Uterus (tissue), 4 donors: ENCODE measurements at places on chromosomes 7 and 10. TPM values are rescaled to one million over a fixed set of nuclear protein-coding genes. Genes with fewer than 3 reads are reported as not detected.
A peak's percentile ranks its signal among the peaks of the same experiment; 100 is the strongest.

- no peak for DNase-seq
Observed at GRCh38 chr10:119399466-119399865, 143.1 kb downstream of the RGS10 start.

- no peak for DNase-seq
Observed at GRCh38 chr10:92328993-92329392, 38.0 kb downstream of the MARCHF5 start.

DNA sequence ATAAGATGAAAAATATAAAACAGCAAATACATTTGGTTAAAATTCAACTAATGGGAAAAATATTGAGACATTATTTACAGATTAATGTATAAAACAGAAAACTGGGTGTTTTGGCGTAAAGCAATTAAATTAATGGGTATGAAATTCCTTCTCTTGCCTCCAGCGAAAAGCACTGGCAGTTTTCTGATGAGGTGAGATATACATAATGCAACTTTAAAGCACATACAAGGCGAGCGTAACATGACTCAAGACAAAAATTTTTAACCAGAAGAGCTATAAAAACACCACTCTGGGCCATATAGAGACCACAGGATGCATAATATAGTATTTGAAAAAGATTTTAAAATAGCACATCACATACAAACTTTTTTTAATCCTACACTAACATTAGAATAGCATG is 120.6 kb downstream of the ODAD2 start:
- no peak for DNase-seq

DRGX gene
- total RNA-seq = 0.14 TPM

SPDYE8 gene
- total RNA-seq = not detected

PNLIPRP3 gene
- not detected for total RNA-seq

GRCh38 chr10:117541405-117541908 is 1.1 kb upstream of the EMX2 start:
- DNase-seq = peak; percentile 92

OR2A7 gene
- 3.8 TPM for total RNA-seq

GRCh38 chr7:114930829-114931655 is 9.1 kb downstream of the MDFIC start:
- DNase-seq = no peak

GRCh38 chr7:12328888-12329770 is 74.5 kb downstream of the VWDE start:
- DNase-seq = no peak

DNA sequence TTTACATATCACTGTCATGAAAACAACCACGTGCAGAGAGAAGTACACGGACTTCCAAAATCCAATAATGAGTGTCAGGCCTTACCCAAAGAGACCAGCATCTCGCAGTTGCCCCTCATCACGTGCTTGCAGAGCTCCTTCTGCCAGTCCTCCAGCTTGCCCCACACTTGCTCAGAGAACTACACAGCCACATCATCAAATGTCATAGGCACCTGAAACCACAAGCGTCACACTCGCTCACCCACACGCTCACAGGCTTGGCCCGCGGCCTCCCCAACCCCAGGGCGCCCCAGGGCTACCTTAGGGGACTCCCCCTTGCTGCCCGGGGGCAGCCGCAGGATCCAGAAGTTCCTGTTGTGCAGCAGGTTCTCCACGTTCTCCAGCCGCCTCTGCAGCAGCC is 123.4 kb upstream of the ZNF746 start:
- no peak for DNase-seq

DNA sequence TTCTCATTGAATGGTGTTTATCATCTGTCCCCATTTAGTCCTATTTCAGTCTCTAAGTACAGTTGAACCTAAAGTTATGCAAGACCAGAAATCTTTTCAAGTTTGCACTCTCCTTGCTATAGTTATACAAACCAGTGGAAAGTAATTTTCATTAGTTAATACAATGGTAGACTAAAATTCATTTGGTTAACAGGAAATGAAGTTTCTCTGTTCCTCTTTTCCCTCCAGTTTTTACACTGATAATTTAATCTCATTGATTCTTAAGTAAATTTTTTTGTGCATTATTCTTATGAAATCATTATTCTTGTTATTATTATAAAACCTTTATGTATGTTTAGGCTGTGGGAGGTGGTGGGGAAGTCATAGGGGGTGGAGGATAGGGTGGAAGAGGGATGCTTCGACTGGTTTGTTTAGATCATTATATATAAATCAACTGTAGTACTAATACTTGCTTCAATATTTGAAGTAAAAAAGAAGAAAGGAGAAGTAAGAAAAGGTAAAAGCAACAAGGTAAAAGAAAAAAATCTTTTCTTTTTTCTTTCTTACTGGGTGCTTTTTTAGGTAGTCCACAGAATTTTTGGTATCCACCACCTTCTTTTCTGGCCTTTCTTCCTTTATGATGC is 104.1 kb downstream of the GPR85 start:
- no peak for DNase-seq

DNA sequence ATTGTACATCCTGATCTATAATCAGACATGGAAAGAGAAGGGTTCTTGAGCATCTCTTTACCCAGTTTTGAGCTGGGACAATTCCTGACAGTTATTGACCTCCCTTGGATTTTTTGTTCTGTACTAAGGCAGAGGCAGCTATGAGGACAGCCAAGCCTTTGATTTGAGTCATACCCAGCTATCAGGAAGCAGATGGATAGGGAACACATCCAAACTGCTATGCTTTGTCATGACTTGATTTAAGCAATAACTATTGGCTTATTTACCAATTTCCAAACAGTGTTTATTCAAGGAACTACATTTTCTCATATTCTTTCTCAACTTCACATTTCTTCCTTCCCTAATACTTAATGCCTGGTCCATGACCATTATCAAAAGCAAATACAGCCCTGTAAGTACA is 396.4 kb upstream of the STEAP1 start:
- no peak for DNase-seq

GRCh38 chr7:112523871-112524270 is 43.1 kb downstream of the LSMEM1 start:
- DNase-seq = no peak

DNA sequence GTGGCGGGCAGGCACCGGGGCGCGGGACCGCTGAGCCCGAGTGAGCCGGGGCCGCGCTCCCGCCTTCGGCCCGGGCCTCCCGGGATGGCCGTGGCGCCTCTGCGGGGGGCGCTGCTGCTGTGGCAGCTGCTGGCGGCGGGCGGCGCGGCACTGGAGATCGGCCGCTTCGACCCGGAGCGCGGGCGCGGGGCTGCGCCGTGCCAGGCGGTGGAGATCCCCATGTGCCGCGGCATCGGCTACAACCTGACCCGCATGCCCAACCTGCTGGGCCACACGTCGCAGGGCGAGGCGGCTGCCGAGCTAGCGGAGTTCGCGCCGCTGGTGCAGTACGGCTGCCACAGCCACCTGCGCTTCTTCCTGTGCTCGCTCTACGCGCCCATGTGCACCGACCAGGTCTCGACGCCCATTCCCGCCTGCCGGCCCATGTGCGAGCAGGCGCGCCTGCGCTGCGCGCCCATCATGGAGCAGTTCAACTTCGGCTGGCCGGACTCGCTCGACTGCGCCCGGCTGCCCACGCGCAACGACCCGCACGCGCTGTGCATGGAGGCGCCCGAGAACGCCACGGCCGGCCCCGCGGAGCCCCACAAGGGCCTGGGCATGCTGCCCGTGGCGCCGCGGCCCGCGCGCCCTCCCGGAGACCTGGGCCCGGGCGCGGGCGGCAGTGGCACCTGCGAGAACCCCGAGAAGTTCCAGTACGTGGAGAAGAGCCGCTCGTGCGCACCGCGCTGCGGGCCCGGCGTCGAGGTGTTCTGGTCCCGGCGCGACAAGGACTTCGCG is 534 bp downstream of the FZD9 start:
- DNase-seq = no peak

GBX1 gene
- not detected for total RNA-seq

TMEM273 gene
- 8.5 TPM for total RNA-seq
